Fibroblast of mammary gland (primary cell): ENCODE measurements at places on chromosomes 2 and 18.

- no peak for DNase-seq
Observed at GRCh38 chr2:110979471-110980338, 141.0 kb upstream of the BCL2L11 start.

- DNase-seq: no peak
Observed at GRCh38 chr2:47636596-47637264, 146.2 kb upstream of the MSH6 start.

DNA sequence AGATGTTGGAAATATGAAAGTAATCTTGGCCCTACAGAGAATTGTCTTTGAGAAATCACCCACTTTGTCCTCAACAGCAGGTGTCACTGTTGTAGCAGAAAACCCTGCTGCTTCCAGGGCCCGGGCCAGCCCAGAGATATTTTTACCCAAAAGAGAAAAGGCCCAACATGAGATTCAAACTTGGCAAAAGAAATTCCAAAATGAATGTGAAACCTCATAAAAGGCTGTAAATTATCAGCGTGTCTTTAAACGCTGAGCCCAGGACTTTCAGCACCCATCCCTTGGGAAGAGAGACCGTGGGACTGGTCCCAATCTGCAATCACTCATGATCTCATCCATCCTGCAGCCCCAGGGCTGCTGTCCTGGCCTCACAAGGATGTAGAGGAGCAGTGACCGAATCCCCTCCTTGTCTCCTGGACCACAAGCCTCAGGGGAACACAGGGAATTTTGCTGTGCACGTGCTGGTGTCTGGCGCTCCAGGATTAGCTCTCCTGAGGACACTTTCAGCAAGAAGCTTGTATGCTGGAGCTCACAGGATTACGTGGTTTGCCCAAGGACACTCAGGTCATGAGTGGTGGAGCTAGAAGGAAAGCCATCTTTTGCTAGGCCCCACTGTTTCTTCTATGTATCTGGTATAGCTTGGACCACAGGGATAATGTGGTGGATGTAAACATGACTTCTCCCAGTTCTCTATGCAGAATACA is 202.1 kb downstream of the RNF144A start:
- DNase-seq: peak; percentile 17

DNA sequence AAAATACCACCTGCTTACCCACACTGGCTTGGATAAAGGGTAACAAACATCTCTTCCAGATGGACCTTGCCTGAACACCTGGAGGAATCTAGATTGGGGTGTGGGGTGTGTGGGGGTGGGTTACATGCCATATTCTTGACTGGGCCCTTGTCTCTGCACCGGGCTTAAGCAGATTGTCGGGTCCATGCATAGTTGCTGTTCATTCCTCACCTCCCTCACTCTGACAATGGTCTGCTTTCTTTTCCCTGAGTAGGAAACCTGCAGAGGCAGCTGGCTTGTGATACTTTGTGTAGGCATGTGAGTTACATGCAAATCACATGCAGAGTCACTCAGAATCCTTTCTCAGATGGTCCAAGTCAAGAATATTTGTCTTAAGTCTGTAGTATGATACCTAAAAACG is 112.8 kb upstream of the GLS start:
- DNase-seq: no peak

DNA sequence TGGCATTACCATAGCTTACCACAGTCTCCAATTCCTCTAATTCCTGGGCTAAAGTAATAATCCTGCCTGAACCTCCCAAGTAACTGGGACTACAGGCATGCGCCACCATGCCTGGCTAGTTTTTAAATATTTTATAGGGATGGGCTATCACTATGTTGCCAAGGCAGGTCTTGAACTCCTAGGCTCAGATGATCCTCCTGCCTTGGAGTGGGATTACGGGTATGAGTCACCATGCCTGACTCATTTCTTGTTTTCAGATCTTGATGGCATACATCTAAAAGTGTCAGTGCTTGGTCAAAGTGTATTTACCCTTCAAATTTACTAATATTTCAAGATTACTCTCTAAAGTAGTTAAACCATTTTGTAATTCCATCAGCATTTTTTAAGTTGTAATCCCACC is 9.4 kb upstream of the SOCS6 start:
- peak; percentile 51 for DNase-seq

DNA sequence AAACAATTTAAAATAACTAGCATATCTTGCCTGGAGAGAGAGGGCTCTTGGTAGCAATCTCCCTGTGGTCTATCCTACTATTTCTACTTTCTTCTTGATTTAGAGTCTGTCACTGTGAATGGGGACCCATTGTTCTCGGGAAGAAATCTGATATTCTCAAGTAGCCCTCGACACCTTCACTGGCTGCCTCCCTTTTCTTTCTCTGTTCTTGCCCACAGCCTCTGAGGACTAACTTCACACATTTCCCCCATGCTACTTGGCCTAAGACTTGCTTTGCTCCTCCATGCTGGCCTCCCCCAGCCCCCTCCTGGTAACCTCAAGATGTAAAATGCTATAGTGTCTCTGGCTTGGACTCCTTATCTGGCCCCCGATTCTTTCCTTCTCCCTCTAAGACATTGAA is 58.8 kb upstream of the NT5C1B start:
- DNase-seq: no peak

- no peak for DNase-seq
Observed at GRCh38 chr2:74249406-74250122, 51.1 kb downstream of the MTHFD2 start.

- DNase-seq: no peak
Observed at GRCh38 chr18:23320709-23321236, 132.3 kb upstream of the RIOK3 start.

GRCh38 chr2:16136461-16137035 is 196.2 kb downstream of the MYCN start:
- no peak for DNase-seq

- peak; percentile 23 for DNase-seq
Observed at GRCh38 chr18:21450913-21451312, 149.6 kb downstream of the ESCO1 start.

DNA sequence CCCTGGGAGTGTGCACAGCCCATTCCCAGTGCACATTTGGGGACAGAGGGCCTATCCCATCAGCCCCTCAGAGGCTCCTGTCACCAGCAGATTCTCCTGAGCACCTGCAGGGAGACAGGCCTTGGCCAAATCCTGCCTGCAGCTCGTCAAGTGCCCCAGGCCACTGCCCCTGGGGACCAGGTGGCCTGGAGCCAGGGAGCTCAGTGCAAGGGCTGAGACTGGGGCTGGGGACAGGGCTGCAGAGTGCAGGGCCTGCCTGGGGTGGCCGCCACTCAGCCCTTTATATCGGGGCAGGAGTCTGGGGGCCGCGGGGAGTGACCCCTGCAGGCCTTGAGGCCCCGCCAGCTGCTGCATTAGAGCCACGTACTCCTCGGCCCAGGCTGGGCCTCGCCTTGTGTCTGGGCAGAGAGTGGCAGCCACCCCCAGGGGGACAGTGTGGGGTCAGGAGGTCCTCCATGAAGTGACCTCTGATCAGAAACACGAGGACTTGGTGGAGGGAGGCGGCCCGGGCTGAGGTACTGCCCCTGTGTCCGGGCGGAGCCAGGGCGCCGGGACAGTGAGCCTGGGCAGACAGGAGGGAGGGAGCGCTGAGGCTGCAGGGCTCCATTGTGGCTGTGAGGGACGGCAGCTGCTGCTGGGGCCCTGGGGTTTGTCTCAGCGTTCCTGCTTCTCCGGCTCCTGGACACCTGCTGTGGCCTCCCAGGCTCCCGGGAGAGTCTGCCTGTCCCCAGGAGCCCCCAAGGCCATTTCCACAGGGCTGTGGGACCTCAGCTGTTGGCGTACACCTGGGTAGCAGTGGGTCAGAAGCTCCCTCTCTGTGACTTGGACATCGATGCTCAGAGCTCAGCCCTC is 24.2 kb downstream of the GPC1 start:
- DNase-seq: no peak

DNA sequence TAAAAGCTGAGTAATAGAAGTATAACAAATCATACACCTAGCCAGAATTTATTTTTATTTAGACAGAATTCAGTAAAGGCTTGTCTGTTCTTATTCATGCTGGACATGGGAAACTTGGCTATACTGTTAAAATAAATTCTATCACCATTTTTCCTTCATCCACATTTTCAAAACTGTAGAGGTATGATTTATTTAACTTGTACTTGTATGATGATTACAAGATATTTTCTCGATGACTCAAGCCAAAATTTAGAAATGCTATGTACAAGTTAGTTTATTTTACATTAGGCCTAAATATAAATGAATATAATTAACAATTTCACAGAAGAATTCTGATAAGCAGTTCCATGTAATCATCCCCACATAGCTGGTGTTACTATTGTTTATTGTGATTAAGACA is 194.8 kb upstream of the DOK6 start:
- DNase-seq: no peak

- no peak for DNase-seq
Observed at GRCh38 chr2:182970486-182970885, 67.8 kb downstream of the NCKAP1 start.

DNA sequence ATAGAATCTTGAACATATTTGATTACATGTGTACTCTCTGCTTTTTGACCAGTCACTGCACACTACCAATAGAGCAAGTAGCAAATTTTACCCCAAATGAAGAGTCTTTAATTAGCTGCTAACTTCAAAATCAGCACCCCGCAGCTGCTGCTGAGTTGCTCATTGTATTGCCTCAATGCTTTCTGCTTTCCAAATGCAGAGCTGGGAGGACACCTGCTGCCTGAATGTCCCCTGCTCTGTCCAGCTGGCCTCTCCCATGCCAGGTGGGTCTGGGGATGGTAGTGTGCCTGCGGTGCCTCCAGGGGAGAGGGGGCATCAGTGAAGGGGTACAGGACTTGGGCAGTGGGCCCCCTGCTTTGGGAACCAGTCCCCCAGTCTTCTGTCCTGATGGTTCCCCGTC is 184.8 kb downstream of the PRKCE start:
- no peak for DNase-seq

- DNase-seq: no peak
Observed at GRCh38 chr2:72581560-72582181, 244.2 kb downstream of the EXOC6B start.

DNA sequence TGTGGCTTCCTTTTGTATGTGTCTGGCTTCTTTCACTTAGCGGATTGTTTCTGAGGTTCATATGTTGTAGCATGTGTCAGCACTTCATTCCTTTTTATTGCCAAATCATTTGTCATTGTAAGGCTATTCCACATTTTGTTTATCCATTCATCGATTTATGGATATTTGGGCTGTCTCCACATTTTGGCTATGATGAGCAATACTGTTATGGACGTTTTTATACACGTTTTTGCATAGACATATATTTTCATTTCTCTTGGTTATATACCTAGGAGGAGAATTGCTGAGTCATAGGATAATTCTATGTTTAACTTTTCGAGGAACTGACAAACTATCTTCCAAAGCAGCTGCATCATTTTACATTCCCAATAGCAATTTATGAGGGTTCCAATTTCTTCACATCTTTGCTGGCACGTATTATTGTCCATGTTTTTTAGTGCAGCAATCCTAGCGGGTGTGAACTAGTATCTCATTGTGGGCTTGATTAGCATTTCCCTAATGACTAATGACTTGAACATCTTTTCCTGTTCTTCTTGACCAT is 48.1 kb upstream of the TBC1D8 start:
- peak; percentile 79 for DNase-seq

- no peak for DNase-seq
Observed at GRCh38 chr2:177195194-177195593, 17.4 kb upstream of the HNRNPA3 start.

DNA sequence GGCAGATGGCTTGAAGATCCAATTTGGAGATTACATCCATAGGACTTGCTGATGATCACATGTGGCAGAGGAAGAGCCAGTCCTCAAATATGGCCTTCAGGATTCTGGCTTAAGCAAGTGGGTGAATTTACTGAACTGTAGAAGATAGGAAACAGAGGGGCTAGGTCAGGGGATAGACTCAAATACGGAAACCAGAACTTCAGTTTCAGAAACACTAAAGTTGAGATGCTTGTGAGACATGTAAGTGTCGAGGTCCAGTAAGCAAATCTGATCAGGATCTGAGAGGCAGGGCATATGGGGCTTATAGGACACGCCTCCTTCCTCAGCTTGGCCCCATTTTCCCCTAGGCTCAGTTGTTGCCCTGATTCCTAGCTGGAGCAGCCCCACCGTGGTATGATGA is 107.7 kb downstream of the LBH start:
- no peak for DNase-seq

DNA sequence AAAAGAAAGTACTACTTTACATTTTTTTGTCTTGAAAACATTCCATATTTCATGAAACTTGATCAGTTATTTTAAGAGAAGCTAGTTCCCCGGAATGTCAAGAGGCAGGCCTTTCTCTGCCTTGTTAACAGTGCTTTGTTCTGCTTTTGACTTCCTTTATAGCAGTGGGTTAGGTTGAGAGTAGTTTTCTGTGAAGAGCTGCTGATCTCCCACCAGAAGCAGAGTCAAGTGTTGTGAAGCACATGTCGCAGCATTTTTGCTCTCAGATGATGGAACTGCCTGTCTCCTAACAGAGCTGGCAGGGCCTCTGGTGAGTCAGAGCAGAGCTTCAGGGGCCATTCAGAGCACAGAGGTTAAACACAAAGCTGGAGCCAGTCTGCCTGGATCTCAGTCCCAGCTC is 871.8 kb downstream of the SLC4A3 start:
- peak; percentile 77 for DNase-seq

DNA sequence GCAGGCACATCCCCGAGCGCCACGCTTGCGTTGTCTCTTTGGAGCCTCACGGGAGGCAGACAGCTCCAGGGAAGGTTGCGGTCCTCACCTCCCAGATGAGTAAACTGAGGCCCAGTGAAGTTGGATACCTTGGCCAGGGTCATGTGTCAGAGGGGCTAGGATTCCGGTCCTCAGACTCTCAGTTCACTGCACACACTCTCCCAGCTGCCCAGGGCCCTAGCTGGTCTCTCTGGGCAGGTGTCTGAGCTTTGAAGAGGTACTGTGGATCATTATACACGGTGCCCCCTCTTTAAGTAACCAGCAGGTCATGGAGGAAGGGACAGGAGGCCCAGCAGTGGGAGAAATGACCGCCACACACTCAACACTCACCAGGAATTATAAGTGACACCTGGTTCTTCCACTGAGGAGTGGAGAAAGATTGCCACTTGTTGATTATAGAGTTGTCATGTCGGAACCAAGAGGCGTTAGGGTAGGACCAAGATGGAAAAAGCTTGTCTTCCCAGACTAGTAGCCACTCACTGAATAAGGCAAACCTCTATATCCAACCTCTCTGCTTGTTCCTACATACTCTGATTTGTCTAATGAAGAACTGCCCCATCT is 588 bp downstream of the TMEM214 start:
- no peak for DNase-seq

- no peak for DNase-seq
Observed at GRCh38 chr2:111030260-111030891, 90.3 kb upstream of the BCL2L11 start.

GRCh38 chr2:45909677-45910191 is 258.3 kb downstream of the PRKCE start:
- no peak for DNase-seq

- no peak for DNase-seq
Observed at GRCh38 chr2:103656558-103656957, 894.7 kb downstream of the TMEM182 start.

- DNase-seq: no peak
Observed at GRCh38 chr18:34701911-34702310, 8.2 kb upstream of the DTNA start.
